ENCODE measurements at places on chromosomes 12 and 14.

DNA sequence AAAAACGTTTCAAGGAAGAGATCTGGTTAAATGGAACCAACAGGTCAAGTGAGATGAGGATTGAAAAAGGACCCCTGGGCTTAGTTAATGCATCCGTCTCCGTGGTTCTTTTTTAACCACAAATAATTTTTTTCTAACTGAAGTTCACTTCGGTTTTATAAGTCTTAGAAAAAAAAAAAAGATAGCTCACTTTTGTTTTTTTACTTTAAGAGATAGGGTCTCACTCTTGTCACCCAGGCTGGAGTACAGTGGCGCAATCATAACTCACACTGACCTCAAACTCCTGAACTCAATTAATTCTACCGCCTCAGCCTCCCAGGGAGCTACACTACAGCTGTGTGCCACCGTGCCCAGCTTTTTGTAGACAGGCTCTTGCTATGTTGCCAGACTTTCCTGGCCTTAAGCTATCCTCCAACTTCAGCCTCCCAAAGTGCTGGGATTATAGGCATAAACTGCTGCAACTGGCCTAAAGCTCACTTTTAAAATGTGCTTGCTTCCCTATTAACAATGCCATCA is 11.8 kb downstream of the HNRNPC start:
- no peak for DNase-seq

GRCh38 chr14:91706996-91707395 is 24.9 kb downstream of the CATSPERB start:
- no peak for DNase-seq

DNA sequence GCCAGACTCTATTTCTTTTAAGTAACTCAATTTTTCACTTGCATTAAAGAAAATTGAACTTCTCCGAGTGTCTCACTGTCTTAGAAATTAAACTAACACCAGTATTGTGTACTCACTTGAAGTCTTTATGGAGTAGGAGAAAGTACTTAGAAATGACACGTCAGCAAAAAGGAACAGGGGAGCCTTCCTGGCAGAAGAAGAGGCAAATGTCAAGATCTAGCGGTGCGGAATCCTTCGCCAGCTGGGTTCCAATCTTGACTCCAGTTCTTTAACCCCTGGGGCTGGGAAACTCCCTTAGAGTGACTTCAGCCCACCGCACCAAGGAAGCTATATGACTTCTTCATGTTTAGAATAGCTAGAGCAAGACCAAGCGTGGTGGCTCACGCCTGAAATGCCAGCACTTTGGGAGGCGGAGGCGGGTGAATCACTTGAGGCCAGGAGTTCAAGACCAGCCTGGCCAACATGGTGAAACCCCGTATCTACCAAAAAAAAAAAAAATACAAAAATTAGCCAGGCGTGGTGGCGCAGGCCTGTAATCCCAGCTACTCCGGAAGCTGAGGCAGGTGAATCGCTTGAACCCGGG is 34.4 kb downstream of the WBP11 start:
- peak; percentile 6 for DNase-seq

DNA sequence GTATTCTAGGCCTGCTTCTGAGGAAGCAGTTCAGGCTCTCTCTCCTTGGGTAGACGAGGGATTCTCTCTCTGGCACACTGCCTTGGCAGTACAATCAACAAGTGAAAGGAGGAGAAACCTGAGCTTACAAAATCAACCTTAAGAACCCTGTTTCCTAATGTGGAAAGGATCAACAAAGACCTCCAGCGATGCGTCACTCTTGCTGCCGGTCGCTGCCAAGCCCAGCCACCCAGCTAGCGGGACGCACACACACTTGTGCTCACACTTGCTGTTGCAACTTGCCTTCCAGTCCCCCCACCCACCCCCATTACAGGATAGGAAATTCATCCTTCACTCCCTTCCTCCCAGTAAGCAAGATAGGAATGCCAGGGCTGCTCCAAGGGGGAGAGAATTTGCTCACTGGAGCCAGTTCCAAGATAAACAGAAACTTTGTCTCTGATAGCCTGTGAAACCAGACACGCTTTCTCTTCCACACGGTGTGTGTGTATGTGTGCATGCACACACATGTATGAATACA is 144.3 kb downstream of the BCL11B start:
- DNase-seq, result no peak

DNA sequence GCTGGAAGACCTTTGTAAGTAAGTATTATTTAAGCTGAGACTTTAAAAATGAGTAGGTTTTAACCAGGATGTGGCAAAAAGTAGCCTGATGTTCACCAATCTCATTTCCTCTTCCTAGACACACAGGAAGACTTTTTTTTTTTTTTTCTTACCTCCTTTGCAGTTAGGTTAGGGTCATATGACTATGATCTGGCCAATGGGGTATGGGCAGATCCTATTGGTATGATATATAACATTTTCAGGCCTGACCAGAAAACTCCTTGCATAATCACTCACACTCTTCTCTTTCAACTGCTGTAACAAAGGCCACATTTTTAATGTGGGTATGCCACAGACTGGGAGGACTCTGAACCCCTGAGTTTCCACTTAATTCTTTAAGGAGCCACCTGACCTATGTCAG is 2.7 kb upstream of the RPS6KA5 start:
- no peak for DNase-seq

DNA sequence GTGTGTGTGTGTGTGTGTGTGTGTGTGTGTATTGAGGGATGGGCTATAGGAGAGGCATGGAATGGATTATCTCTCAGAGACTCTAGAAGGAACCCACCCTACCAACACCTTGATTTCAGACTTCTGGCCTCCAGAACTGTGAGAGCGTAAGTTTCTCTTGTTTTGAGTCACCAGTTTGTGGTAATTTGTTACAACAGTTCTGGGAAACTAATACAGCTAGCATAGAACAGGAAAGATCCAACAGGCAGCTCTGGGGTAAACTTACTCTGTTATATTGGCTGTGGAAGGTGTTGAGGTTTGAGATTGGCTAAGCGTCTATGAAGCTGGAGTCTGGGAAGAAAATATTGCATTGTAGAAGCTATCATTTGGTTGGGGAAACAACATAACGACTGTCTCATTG is 334.3 kb downstream of the AACS start:
- DNase-seq, result no peak

GRCh38 chr14:95043314-95043713 is 114.0 kb downstream of the DICER1 start:
- no peak for DNase-seq

GRCh38 chr14:21248338-21248737 is 20.9 kb downstream of the HNRNPC start:
- no peak for DNase-seq

GRCh38 chr12:99392091-99392850 is 255.3 kb upstream of the GARIN6 start:
- DNase-seq, result no peak
